ENCODE measurements at places on chromosomes 7 and 10. TPM values are rescaled to one million over a fixed set of nuclear protein-coding genes. Genes with fewer than 3 reads are reported as not detected.

The NOC3L gene
- 31.0 TPM for total RNA-seq

The INMT gene
- 5.0 TPM for total RNA-seq

The HOXA4 gene
- not detected for total RNA-seq

The WEE2 gene
- total RNA-seq, result not detected

The LRRC18 gene
- not detected for total RNA-seq

The ZNF800 gene
- 9.2 TPM for total RNA-seq

The AUTS2 gene
- 50.0 TPM for total RNA-seq

The KAZALD1 gene
- total RNA-seq, result 0.77 TPM

The SFMBT2 gene
- 2.6 TPM for total RNA-seq

The NUTM2E gene
- total RNA-seq, result 0.09 TPM

The ZNF282 gene
- 28.0 TPM for total RNA-seq

The ZMYND11 gene
- total RNA-seq, result 46.9 TPM

The PAPSS2 gene
- 4.0 TPM for total RNA-seq

The MSANTD7 gene
- total RNA-seq, result 18.8 TPM

The CALHM3 gene
- total RNA-seq, result not detected

The PTPRN2 gene
- 3.0 TPM for total RNA-seq

The ACTR1A gene
- 133 TPM for total RNA-seq

The PRLHR gene
- not detected for total RNA-seq

The MYO3A gene
- total RNA-seq, result 0.46 TPM

The DGKI gene
- total RNA-seq, result 3.4 TPM

The WNT8B gene
- total RNA-seq, result 9.0 TPM

The HABP2 gene
- total RNA-seq, result not detected

The EN2 gene
- total RNA-seq, result not detected

The PAX4 gene
- total RNA-seq, result not detected

The HACD1 gene
- total RNA-seq, result 1.9 TPM

The UCN3 gene
- not detected for total RNA-seq

The TMEM229A gene
- total RNA-seq, result 0.06 TPM

The CREB5 gene
- 2.8 TPM for total RNA-seq

The MYPN gene
- total RNA-seq, result not detected

The DRGX gene
- total RNA-seq, result not detected

The NODAL gene
- not detected for total RNA-seq

The RBM33 gene
- 48.6 TPM for total RNA-seq

The TRPV5 gene
- total RNA-seq, result not detected

The SHH gene
- 0.03 TPM for total RNA-seq

The VKORC1L1 gene
- 14.2 TPM for total RNA-seq

The PRSS37 gene
- total RNA-seq, result not detected

The ACSM6 gene
- total RNA-seq, result not detected

The EXOSC1 gene
- total RNA-seq, result 48.7 TPM

The OPALIN gene
- total RNA-seq, result not detected

The MSS51 gene
- total RNA-seq, result 2.2 TPM

Measured in neural progenitor cell (in vitro differentiated cells).